ENCODE measurements at places on chromosomes 16 and 17.

DNA sequence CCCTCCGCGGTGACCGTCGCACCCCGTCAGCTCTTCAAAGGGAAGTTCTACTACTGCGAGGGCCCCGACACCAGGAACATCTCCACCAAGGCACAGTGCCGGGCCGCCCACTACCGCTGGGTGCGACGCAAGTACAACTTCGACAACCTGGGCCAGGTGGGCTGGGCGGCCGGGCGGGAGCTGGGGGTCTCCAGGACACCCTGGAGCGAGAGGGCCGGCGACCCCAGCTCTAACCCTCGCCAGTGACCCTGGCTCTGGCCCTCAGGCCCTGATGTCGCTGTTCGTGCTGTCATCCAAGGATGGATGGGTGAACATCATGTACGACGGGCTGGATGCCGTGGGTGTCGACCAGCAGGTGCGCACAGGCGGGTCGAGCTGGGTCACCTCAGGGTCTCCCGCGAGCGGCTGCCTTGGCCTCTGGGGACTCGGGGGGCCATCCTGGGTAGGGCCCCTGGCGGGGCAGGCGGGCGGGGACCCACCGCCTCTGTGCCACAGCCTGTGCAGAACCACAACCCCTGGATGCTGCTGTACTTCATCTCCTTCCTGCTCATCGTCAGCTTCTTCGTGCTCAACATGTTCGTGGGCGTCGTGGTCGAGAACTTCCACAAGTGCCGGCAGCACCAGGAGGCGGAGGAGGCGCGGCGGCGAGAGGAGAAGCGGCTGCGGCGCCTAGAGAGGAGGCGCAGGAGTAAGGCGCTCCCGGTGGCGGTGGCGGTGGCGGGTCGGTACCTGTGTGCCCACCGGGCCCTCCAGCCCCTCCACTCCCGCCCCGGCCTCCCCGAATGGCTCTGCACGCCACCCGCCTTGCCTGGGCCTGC is 13.4 kb downstream of the TPSG1 start:
- DNase-seq = no peak

- DNase-seq = no peak
These were observed 33.9 kb downstream of the ARHGAP27 start for GRCh38 chr17:45398800-45399199.

DNA sequence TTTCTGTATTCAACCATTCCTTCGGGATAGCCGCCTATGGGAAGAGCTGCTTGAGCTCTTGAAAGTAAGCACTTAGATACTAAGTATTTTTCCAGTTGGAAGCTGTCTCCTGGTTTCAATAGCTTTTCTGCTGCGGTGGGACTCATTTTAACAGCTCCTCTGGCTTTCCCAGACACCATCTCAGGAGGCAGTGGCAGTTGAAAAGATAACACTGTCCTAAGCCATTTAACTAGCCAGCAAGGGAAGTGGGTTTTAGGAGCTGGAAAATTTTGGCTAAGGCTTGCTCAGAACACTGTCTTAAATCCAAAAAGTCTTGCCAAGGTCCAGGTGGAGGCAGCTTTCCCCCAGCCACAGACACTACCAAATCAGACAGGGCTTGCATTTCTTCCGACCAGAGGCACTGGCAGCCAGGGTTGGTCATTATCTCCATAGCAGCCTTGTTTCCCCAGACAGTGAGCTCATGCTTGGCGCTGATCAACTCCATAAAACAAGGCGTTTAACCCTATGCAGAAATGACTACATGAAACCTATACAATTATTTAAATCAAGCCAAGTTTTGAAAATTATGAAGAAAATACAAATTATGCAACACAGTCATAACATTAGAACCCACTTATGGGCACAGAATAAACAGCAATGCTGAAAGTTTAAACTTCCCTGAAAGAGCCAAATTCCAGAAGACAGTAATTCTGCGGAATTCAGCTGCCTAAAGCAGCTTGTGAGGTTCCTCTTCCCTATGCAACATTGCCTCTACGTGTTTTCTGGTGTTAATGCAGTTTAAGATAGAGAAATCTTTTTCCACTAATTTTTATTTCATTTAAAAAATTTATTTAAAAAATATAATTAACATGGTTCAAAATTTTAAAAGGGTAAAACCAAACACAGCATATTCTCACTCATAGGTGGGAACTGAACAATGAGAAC is 25.0 kb downstream of the GABARAPL2 start:
- DNase-seq = no peak

GRCh38 chr17:8419305-8419704 is 16.4 kb upstream of the NDEL1 start:
- DNase-seq = no peak

DNA sequence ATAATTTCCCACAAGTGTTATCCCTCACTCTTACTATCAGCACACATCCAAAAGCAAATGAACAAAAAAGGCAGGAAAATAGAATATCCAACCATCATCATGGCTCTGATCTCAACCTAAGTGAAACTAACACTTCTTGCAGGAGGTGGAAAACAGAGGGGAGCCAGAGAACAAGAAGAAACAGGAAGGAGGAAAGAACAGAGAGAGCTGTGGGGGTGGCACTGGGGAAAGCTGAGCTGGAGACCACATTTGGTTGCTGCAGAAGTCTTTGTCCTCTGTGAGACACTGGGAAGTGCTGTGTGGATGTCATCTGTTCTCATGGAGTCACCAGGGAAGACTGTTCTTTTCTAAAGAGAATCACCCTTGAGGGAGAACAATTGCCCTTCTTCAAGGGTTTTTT is 34.7 kb downstream of the GRB7 start:
- DNase-seq = no peak

All from activated gamma-delta T cell treated with anti-CD3 and anti-CD28 coated beads, Interleukin-2, amount 50 U/mL, for 16 hours (primary cell).